ENCODE measurements at places on chromosomes 16 and 17.

DNA sequence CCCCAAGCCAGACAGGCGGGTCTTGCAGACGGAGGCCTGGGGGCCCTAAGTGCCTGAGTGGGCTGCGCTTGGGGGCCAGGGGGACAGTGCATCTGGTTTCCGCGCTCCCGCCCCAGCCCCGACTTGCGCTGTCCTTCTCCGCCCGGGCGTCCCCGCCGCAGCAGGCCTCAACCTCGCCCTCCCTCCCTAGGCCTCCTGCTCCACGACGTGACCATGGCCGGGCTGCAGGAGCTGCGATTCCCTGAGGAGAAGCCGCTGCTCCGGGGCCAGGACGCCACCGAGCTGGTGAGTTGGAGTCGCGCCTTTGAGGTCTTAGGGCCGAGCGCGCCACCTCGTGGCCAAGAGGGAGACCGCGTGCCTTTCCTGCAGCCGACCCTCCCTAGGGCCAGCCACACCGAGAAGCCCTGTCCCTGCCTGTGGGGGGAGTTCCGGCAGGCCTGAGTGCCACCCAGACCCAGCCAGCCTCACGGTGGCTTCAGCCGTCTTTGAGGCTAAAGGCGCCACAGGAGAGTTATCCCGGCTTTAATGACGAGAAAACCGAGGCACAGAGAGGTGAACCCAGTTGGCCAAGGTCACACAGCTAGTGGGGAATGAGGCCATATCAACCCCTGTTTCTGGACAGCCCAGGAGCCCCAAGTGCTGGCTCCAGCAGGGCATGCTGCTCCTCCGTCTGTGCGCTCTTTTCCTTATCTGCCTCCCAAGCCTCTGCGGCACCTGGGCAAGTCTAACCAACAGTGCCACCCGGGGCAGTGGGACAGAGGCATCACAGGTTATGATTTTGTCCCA is 12.2 kb upstream of the NDRG4 start:
- DNase-seq: no peak

DNA sequence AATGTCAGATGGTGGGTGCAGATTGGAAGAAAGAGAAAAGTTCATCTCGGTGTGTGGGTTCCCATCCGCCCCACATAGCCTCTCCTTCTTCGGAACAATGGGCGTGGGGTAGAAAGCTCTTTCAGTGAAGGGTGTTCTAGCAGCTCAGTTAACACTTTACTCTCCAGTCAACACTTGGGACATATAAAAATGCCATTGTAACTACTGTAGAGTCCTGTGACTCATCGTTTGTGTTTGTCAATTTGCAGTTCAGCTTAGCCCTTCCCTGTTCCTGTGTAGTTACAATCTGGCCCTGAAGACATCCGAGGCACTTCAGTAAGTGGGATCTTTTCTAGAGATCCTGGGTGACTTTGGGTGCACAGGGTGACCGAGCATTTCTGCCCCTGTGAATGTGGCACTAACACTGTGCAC is 11.5 kb upstream of the CLEC18C start:
- DNase-seq: no peak

DNA sequence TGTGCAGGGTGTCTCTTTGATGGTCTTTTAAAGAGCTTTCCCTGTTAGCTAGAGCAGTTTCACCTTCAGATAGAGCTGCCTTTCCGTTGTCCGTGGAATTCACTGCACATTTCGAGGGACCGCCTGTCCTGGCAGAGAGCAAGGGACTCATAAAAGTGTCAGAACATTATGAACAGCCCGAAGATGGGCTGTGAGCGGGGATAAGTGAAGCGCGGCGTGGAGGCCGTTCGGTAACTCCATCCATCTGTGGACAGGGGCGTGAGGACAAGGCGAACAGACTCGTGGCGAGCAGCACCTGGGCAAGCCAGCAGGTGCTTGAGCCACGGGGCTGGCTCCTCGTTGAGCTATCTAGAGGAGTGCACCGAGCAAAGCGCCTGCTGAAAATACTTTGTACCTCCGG is 371.2 kb downstream of the MAF start:
- DNase-seq: no peak

DNA sequence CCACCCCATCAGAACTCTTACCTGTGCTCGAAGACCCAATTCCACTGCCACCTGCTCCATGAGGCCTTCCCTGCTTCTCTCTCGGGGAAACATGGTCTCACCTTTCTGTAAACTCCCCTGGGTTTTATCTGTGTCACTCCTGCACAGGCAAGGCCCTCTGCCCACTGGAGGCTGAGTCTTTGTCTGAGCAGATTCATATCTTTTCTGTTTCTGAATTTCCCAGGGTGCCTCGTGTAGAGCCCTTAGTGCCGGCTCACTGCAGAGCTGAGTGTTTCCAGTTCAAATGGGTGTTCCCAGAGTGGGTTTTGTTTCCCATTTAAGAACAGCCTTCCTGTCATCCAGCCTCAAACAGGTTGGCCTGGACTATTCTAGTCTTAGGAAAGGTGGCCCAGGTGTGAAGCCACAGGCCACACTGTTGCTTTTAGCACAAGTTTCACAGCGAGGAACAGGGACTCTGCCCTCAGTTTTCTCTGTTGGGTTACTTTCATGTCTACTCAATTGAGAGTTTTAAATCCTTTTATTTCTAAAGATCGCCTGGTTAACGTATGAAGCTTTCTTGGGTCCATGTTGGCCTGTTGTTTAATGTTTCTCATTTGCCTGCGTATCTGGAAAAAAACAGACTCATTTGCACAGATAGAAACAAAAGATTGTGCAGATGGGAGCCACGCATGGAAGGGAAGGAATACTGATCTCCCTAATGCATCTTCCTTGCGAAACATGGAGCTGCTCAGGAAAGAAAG is 228.7 kb downstream of the MSI2 start:
- no peak for DNase-seq
